ENCODE measurements at places on chromosomes 3 and 15.

DNA sequence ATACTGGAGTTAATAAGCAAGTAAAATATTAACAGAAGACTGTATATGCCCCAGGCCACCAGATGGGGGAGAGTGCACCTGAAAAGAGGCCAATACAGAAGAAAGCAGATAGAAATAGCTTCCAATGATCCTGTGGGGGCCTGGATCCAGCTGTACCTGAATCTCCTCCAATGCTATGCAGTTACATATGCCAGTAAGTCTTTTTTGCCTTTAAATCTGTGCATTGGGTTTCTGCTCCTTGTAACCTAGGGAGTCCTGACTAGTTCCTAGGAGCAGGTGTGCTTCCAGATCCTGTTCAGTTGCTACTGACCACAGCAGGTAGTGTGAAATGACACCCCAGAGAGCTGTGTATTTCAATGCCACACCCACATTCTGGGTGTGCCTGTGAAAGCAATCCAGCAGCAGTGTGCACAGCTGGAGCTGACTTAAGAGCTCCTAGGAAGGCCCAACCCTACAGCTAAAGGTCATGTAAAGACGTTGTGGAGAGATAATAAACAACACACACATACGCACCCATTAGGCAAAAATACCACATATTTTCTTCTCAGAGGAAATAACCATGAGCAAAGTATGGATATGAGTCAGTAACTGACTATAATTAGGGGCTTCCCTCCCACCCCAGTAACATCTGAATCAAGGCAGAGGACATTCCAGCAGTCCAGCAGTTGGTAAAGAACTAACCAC, 62.2 kb upstream of the AKAP13 start:
- DNase-seq = no peak

GRCh38 chr3:134900482-134900881, 105.4 kb downstream of the EPHB1 start:
- DNase-seq = no peak

GRCh38 chr3:62529230-62529629, 155.9 kb upstream of the FEZF2 start:
- no peak for DNase-seq

DNA sequence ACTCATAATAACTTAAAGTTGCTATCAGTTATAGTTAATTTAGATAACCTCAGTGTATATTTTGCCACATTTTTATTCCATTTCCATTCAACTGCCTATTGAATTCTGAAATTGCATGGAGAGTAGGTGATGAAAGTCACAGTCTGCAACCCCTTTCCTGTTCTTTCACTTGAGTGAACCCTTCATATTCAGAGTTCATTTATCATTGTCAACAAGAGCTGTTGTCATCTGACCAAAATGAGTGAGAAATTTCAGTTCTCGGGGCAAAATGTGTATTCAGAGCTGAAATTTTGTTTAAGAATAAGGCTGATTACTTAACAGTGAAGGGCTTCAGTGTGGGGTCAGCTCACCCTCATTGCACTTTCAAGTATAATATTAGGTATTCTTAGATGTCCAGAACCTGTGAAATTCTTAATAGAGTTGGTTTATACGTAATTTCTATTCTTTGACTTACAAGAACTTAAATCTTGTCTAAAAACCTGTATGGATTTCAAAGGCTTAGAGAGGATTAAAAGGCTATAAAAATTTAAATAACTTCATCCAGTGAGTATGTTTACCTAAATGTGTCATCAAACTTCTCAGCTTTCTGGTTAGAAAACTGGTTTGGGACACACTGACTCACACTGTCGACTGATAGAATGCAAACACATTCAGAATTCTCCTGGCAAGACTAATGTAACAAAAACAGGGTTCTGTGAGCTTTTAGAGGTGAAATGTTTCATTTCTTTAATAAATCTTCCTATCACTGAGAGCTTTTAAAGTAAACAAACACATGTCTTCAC, 92.2 kb downstream of the CMSS1 start:
- DNase-seq = no peak

- no peak for DNase-seq
Observed at GRCh38 chr3:127908951-127909350, 6.1 kb upstream of the KBTBD12 start.

DNA sequence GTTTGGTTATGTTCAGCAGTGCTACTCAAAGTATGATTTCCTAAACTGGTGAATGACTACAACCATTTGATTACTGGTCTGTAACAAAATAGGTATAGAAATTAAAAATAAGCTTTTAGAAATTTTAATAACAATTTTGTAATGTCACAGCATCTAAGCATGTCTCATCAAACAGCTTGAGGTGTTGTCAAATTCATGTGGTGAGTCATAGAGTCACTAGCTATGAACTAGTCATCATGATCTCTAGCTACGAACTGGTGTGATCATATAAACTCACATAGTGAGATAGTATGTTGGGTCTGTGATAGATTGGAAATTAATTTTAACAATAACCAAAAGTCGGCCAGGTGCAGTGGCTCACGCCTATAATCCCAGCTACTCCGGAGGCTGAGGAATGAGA, 213.9 kb upstream of the RBMS3 start:
- no peak for DNase-seq

GRCh38 chr3:129611812-129612533, 5.5 kb upstream of the PLXND1 start:
- DNase-seq = no peak

- no peak for DNase-seq
Observed at GRCh38 chr3:50652709-50653108, 22.0 kb upstream of the DOCK3 start.

DNA sequence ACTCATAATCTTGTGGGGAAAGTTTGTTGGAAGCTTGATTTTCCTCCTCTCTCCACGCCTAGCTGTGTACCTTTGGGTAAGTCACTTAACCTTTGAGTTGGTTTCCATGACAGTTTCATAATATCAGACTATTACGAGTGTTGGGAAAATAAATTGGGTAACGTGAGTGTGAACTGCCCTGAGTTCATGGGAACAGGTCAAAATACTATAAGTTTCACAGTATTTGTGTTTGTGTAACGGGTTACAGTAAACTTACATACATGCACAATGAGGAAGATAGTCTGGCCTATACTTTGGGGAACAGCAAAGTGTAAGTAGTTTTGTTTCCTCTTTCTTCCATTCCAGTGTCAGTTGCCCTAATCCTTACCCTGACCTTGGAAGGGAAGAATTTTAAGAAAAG, 509.9 kb downstream of the MECOM start:
- DNase-seq = no peak

GRCh38 chr3:114645392-114645791, 351.6 kb downstream of the TIGIT start:
- no peak for DNase-seq

DNA sequence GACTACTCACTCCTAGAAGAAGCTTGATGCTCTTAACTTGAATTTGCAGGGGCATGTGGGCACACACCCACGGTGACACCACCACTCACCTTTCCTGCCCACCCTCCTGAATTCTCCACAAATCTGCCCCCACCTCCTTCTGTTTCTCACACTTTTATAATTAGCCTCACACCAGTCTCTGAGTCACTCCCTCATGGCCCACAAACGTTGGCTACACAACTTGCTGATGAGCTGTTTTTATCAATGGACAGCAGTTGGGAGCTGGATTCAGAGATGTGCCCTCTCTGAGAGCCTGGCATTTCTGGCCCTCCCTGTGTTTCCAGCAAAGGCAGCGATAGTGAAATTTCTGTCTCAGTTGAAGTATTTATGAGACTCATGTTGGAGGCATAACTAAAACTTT, 1.3 kb downstream of the COLQ start:
- no peak for DNase-seq

GRCh38 chr3:79362571-79363270, 405.1 kb downstream of the ROBO1 start:
- DNase-seq = no peak

DNA sequence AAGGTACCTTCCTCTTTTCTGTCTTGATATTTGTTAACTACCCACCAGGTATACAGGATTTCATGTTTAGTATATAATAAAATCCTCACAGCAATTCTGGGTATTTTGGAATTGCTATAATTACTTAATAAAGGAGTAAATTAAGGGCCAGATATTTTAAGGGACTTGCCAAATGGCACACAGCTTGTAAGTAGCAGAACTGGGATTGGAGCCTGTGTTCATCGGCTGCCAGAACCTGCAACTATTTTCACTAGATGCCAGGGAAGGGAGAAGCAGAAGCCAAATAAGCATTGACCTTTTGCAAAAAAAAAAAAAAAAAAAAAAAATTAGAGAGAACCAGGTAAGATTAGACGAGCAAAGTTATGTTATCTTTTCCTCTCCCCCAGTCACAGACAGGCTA, 683.3 kb upstream of the CADM2 start:
- DNase-seq = no peak

- DNase-seq = no peak
Observed at GRCh38 chr3:1087066-1087560, 5.7 kb upstream of the CNTN6 start.

GRCh38 chr3:13303410-13303809, 116.7 kb downstream of the NUP210 start:
- no peak for DNase-seq

DNA sequence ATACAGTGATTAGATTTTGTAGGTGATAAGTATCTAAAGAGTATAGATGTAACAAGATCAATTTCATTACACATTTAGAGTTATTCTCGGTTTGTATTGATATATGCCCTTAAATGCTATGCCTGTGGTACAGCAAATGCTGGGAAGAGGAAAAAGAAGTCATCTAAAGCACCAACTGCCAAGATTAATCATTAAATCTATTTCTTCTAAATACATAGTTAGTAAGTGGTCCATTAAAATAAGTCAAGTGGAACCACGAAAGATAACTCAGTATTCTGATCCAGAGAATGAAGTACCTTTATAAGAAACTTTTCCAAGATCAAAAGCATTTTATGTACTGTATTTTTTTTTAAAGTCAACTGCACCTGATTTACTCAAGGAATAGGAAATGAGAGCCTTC, 142.1 kb upstream of the CGNL1 start:
- no peak for DNase-seq

DNA sequence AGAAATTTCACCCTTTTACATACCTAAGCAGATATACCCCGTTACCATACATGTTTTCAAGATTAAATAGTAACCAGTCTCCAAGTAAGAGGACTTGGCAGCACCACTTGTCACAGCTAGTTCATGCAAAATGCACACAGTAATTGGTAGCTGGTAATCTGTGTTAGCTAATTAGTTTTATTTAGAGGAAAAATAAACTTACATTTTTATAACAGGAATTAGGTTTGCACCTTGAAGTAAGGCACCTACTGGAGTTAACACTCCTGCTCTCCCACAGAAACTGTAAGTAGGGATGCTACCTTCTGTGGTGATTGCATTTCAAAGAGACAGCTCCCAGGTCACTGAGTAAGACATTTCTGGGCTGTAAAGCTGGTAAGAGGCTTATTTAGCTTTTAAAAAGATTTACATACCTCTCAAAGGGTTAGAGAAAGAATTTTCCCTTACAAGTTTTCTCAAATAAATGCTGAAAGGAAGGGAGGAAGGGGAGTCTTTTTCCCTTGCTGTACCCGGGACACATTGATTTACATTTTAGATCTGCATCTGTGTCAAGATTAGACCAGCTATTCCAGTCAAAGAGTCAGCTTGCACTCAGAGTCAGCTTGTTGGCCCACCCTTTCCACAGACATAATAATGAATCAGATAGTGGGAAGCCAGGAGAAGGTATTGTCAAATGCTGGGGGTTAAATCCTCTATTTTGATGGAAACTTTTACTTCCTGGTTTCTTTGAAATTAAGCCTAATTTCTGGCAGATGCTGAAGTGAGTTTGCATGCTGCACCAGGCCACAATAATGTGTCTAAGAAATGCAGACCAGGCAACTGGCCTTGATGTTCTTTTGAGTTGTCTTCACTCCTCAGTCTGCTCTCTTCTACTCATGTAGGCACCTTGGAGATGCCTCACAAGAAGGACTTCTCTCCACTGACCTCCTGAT, 77.6 kb upstream of the CHD2 start:
- DNase-seq = no peak

GRCh38 chr3:149971403-149972075, 844 bp upstream of the PFN2 start:
- DNase-seq = peak; percentile 84

DNA sequence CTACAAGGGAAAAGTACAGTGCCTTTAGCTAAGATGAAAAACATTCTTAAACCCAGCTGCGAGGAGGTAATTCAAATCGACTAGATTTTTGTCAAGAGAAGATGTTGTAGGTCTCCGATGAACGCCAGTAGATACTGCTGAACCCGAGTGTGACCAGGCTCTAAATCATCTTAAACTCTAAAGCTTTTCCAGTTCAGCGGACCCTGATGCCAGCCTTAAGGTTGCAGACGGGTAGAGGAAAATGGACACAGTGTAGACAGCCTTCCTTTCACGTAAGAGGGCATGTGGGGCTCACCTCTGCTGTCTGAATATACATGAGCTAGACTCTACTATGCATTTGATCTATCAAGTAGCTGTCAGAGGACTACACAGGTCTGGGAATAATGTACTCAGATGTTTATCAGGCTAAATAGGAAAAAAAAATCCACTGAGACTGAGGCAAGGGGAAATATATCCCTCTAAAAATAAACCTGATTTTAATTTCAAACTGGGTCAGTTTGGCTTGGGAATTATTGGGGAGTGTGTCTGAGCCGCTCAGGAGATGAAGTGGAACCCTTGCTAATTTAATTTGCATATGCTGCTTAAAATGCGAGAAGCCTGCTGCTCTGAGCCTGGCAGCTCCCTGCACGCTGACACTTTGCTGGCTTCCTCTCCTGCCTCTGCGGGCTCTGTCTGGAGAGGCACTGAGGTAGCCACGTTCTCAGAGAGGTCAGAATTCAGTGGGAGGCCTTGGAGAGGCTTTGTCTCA, 151.9 kb downstream of the CADPS start:
- DNase-seq = peak; percentile 5

DNA sequence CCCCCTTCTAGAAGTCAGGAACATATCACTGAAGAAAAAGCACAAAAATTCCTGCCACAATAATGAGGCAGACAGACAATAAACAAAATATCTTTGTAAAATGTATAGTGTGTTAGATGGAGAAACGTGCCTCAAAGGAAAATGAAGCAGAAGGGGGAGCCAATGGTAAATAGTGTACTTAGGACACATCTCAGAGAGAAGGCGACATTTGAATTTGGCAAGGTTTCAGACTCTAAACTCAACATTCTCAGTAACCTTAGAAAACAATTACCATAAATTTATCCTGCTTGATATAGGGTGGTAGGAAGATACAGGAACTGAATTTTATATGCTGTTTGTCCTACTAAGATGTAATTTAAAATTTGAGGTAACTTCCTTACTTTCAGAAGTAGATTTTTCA, 52.6 kb upstream of the PTX3 start:
- peak; percentile 61 for DNase-seq

DNA sequence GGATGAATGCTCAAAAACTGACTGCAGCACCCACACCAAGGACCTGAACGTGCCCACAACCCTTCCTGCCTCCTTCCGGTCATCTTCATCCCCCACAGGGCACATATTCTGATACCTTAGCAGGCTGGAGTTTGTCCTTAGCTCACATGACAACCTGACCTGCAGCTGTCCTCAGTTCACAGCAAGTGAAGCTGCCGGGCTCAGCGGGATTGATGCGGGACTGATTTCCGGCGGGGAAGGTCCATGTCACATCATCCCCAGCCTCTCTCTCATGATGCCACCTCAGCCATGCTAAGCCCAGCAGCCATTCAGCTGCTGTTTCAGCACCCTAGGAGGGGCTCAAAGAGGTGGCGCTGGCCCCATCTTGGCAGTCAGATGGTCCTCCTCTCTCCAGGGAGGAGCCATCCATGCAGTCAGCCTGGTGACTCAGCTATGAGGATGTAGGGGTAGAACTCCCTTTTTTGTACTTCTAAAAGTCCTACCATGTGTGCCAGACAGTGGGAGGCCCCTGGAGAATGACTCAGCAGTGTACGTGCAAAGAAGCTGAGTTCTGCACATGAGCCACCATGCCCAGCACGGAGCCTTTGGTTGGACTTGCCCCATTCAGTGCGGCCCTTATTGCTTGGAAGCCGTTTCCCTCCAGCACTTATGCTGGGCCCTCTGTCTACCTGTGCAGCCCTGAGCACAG, 9.5 kb downstream of the CA12 start:
- no peak for DNase-seq
